ENCODE measurements at places on chromosomes 16 and 17.

- no peak for DNase-seq
Observed at GRCh38 chr17:66638707-66639479, 196.0 kb upstream of the CACNG5 start.

DNA sequence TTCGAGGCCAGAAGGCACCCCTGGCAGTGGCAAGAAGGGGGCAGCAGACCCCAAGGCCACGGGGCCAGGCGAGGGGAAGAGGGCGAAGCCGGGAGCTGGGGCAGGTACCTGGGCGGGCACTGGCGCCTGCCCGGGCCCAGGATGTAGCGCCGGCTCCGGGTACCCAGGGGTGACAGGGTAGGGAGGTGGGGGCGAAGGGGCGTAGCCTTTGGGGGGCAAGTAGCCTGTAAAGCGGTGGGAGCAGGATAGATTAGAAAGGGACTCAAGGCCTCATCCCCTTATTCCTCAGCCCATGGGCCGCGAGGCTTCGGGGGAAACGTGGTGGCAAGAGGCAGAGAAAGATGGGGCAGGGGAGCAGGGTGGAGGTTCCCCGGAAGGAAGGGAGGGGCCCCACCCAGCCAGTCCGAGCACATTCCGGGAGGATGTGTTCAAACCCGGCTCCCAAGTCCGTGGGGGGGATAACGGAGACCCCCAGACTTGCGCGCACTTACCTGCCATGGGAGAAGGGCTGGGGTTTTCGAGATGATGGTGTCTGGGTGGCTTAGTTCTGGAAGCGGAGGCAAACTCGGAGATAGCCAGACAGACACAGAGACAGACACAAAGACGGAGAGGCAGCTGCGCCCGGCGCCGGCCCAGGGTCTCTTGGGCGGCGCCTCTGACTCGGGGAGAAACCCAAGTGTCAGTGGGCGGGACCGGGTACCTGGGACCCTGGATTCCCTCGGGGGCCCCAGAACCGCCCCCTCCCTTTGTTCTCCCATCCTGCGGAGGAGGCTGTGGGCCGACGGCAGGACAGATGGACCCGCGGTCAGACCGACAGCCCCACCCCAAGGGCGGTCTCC lies 493 bp downstream of the PLSCR3 start:
- no peak for DNase-seq

DNA sequence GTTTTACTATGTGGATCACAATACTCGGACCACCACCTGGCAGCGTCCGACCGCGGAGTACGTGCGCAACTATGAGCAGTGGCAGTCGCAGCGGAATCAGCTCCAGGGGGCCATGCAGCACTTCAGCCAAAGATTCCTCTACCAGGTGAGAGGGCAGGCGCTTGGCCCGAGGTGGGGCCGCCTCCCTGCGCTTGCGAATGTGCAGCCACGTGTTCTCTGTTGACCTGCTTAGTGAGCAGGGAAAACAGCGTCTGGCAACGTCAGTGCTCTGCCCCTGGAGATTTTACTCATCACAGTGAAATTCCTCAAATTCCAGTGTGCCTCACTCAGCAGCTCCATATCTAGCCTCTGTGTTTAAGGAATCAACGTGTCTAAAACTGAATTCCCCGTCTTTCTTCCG lies 33.4 kb upstream of the CLEC18A start:
- no peak for DNase-seq

DNA sequence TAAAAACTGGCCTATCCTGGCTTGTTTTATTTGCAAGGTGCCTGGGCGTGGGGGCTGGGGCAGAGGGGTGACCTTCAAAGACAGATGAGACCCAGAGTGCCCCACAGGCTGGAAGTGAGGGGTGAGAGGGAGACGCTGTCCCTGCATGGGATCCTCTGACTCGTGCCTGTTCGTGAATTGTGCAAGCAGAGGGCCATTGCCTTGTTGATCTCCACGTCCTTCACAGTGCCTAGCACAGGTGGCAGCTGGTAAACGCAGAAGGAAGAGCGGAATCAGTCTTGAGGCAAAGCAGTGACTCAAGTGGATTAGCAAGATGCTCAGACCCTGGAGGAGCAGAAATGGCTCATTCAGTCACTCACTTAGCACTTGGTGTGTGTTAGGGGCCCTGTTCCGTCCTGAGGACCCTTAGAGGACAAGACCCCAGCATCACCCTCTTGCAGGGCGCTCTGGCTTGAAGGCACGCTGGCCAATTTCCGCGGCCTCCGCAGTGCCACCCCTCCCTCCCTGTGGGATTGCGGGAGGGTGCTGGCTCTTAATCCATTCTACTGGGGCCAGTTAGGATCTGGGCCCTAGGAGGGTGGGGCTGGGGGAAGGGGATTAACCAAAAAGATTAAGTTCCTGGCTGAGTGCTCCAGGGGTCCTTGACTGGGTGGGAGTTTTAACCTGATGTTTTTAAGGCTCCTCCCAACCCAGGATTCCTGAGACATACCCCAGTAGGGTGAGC lies 151.2 kb downstream of the CCDC182 start:
- DNase-seq, result no peak

- DNase-seq, result no peak
Observed at GRCh38 chr17:8224891-8225812, 14.8 kb upstream of the AURKB start.

DNA sequence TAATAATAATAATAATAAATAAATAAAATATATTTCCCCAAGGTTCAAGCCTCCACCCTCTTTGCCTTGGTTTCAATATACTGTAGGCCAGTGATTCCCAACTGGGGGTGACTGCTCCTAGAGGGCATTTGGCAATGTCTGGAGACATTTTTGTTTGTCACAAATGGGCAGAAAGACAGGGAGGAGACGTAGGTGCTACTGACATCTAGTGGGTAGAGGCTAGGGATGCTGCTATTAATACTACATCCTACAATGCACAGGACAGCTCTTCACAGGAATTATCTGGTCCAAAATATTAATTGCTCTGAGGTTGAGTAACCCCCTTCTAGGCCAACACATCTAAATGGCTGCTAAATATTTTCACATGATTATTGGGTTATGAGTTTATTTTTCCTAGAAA lies 12.8 kb upstream of the PRR14 start:
- no peak for DNase-seq

GRCh38 chr17:44383861-44384260 lies 5.6 kb downstream of the ITGA2B start:
- no peak for DNase-seq

GRCh38 chr17:21545064-21545463 lies 147.3 kb upstream of the KCNJ18 start:
- DNase-seq, result no peak

GRCh38 chr16:50318796-50319578 lies 49.8 kb downstream of the BRD7 start:
- DNase-seq, result no peak

- DNase-seq, result no peak
Observed at GRCh38 chr17:740240-741017, 8.0 kb downstream of the TLCD3A start.

DNA sequence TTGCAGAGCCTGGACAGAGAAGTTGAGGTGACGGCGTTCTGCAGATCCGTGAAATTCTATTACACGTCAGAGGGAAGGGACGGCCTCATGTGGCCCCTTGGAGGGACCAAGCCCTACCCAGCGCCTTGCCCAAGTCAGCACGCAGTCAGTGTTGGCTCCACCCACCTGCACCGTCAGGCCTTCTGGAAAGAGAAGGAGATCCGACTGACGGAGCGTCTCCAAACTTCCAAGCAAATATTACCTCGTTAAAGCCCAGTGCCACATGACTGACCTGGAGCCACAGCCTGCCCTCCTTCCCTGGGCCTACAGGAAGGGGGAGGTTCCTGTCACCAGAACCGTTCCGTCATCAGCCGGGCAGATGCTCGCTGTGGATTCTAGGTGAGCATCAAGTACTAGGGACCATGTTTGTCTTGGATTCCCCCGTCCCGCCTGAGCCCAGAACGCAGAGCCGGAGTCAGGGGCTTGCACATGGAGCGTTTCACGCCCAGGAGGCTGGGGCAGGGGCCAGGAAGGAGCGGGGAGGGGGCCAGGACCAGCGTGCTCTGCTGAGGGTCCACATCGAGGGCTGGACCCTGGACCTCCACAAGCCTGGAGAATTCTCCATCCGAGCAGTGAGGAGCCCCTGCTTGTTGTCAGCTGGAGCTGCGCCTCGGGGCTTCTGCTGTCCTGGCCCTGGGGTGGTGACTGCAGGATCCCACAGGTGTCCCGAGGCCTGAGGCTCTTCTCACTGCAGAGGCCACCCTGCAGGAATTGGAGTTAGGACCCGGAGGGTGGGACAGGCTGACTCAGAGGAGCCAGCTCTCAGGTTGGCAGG lies 22.6 kb upstream of the METRNL start:
- DNase-seq, result no peak
